Activated CD4-positive, alpha-beta memory T cell treated with anti-CD3 and anti-CD28 coated beads for 36 hours (primary cell): ENCODE measurements at places on chromosomes 16 and 17. TPM values are rescaled to one million over a fixed set of nuclear protein-coding genes. Genes with fewer than 3 reads are reported as not detected.

- H3K4me3 ChIP-seq: no peak overlapping the region
- peaks cover 13% of the 10 kb centered on the region for H3K4me1 ChIP-seq
- H3K27me3 ChIP-seq: no peaks in the 10 kb centered on the region
- DNase-seq: no peak
- H3K27ac ChIP-seq: no peak overlapping the region
These were observed 42.2 kb downstream of the WDR45B start for GRCh38 chr17:82605939-82606600.

DNA sequence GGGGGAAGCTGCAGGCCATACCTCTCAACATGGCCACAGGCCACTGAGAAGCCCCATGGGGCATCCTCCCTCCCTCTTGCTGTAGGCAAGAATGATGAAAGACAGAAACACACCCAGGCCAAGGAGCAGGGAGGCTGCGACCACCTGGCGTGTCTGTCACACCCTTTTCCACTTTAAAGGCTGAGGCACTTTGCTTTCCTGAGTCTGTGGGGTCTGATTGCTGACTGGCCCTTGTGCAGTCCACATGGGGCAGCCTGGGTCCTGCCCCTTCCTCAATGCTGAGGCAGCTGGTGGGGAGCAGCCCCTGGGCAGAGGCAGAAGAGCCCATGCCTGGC is 8.7 kb downstream of the TMEM204 start:
- peaks cover 75% of the 10 kb centered on the region for H3K4me1 ChIP-seq
- peaks cover 18% of the 10 kb centered on the region for H3K36me3 ChIP-seq
- peak overlapping the region; percentile 95 for H3K27ac ChIP-seq

GRCh38 chr17:61217878-61218437 is 181.7 kb upstream of the TBX2 start:
- H3K4me1 ChIP-seq: peaks cover 45% of the 10 kb centered on the region
- no peaks in the 10 kb centered on the region for H3K36me3 ChIP-seq
- no peaks in the 10 kb centered on the region for H3K27me3 ChIP-seq
- DNase-seq: no peak
- H3K4me3 ChIP-seq: no peak overlapping the region
- peak overlapping the region; percentile 31 for H3K27ac ChIP-seq

- H3K36me3 ChIP-seq: no peaks in the 10 kb centered on the region
- no peak overlapping the region for H3K4me3 ChIP-seq
- peaks cover 28% of the 10 kb centered on the region for H3K27me3 ChIP-seq
- H3K27ac ChIP-seq: no peak overlapping the region
- H3K4me1 ChIP-seq: no peaks in the 10 kb centered on the region
These were observed 29.7 kb upstream of the DLX4 start for GRCh38 chr17:49939318-49939717.

- no peak overlapping the region for H3K4me3 ChIP-seq
- H3K4me1 ChIP-seq: no peaks in the 10 kb centered on the region
- no peak for DNase-seq
- H3K27me3 ChIP-seq: no peaks in the 10 kb centered on the region
These were observed 49.5 kb downstream of the FTO start for GRCh38 chr16:53753431-53753830.

DNA sequence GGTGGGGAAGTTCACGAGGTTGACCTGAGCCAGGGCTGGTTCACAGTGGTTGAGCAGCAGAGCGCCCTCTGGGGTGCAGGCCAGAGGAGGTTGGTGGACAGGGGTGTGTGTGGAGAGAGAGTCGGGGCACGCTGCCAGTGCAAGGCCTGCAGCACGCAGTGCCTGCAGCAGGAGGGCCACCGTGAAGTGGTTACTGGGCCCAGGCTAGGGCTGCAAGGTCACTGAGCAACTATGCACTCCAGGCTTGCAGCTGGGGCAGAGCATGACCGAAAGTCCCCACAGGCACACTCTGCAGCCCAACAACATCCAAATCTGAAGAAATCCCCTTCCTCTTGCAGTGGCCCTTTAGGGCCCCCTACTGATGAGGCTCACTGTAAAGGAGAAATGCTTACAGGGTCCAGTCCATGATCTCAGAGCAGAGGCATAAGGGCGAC is 89.1 kb upstream of the NOL11 start:
- peak; percentile 16 for DNase-seq
- H3K36me3 ChIP-seq: peaks cover 2% of the 10 kb centered on the region
- H3K4me3 ChIP-seq: no peak overlapping the region
- no peak overlapping the region for H3K27ac ChIP-seq
- H3K4me1 ChIP-seq: peaks cover 2% of the 10 kb centered on the region

GRCh38 chr17:57785022-57785421 is 39.9 kb upstream of the CCDC182 start:
- H3K27me3 ChIP-seq: peaks cover 29% of the 10 kb centered on the region
- no peak overlapping the region for H3K27ac ChIP-seq
- no peaks in the 10 kb centered on the region for H3K4me1 ChIP-seq
- DNase-seq: no peak

GRCh38 chr17:76535788-76536510 is 1.6 kb downstream of the CYGB start:
- H3K27me3 ChIP-seq: peaks cover 29% of the 10 kb centered on the region
- no peak overlapping the region for H3K27ac ChIP-seq
- DNase-seq: no peak
- no peaks in the 10 kb centered on the region for H3K4me1 ChIP-seq
- H3K4me3 ChIP-seq: no peak overlapping the region

DNA sequence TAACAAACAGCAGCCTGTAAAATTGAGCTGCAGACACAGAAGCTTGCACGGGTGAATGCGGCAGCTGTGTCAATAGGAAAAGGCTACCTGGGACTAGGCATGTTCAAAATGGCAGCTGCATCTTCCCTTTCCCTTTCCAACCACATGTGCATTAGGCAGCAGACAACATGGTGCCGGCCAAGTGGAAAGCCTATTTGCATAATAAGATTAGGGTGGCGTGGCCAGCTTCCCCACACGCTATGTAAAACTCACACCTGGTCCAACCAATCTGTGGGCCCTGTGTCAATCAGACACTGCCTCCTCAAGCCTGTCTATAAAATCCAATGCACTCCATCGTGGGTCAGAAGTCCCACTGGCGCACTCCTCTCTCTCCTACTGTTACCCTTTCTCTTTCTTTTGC is 61.0 kb upstream of the RBBP6 start:
- no peaks in the 10 kb centered on the region for H3K36me3 ChIP-seq
- no peak for DNase-seq
- no peak overlapping the region for H3K27ac ChIP-seq
- no peak overlapping the region for H3K4me3 ChIP-seq
- H3K4me1 ChIP-seq: no peaks in the 10 kb centered on the region

DNA sequence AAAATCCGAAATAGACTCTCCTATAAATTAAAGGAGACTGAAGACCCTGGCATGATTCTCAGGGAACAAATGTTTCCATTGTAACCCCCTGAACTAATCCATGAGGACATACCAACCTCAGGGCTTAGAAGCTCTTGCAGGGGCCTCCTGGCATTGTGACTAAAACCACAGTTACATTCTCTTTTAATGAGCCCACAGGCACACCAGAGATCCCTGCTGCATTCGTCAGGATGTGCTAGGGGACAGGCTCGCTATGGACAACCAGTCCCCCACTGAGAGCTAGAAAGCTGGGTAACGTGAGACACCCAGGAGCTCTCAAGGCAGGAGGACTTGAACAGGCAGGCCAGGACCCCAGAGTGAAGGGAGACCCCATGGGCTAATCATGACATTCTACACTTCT is 140.6 kb upstream of the TNRC6C start:
- no peaks in the 10 kb centered on the region for H3K27me3 ChIP-seq
- no peaks in the 10 kb centered on the region for H3K36me3 ChIP-seq
- no peak for DNase-seq
- no peak overlapping the region for H3K27ac ChIP-seq
- no peaks in the 10 kb centered on the region for H3K4me1 ChIP-seq
- H3K4me3 ChIP-seq: no peak overlapping the region

- peaks cover 16% of the 10 kb centered on the region for H3K36me3 ChIP-seq
- no peak overlapping the region for H3K27ac ChIP-seq
- peaks cover 18% of the 10 kb centered on the region for H3K4me1 ChIP-seq
These were observed 4.4 kb downstream of the DHRS7B start for GRCh38 chr17:21131137-21131536.

DNA sequence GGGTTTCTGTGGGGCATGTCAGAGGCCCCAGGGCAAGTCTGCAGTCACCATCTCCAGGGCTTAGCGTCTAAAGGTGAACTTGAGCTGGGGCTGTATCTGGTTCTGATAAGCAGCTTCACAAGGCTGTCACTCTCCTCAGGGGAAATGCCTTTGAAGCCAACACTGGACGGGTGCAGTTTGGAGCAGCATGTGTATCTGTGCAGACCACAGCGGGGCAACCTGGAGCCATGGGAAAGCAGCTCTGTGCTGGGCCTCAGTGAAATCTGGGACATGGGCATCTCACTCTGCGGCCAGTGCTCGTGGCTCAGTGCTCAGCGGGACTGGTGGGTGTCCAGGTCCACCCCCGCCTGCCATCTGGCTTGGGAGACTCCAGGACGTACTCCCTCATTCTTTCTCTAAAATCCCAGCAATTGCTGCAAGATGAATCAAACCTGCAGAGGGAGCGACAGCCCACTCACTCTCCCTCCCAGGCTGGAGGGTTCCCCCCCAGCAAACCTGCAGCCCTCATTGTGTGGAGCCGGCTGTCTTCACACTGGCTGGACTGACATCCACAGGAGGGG is 63.5 kb downstream of the PRMT7 start:
- peaks cover 2% of the 10 kb centered on the region for H3K27me3 ChIP-seq
- no peak for DNase-seq
- peaks cover 20% of the 10 kb centered on the region for H3K4me1 ChIP-seq
- no peaks in the 10 kb centered on the region for H3K36me3 ChIP-seq
- H3K4me3 ChIP-seq: no peak overlapping the region

DNA sequence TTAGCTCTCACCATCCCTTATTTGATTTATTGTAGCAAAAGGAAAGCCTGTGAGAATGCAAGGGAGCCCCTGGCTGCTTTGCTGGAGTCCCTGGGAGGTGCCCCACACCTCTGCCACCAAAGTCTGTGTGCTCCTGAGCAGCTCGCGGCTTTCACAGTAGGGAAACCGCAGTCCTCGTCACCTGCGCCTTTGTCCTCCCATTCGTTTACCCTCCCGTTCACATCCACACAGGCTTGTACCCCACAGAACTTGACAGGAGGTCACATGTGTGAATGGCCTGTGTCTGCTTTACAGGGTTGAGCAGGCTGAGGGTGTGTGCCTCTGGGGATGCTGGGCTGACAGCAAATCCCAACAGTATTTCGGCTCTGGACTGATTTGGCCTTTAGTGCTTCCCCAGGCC is 152.5 kb downstream of the LGALS9B start:
- no peaks in the 10 kb centered on the region for H3K36me3 ChIP-seq
- no peak overlapping the region for H3K27ac ChIP-seq
- no peaks in the 10 kb centered on the region for H3K27me3 ChIP-seq

DNA sequence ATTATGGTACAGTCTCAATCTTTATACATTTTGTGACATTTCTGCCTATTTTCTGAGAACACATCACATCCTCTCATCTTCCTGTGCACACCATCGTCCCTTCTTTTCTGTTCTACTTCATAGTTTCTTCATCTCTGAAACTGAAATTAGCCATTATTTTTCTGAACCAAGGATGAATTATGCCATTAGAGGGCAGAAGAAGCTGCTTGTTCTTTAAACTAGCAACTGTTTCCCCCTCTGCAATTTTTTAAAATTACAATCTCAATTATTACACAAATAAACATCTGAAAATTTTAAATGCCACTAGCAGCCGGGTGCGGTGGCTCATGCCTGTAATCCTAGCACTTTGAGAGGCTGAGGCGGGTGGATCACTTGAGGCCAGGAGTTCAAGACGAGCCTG is 41.3 kb downstream of the RBBP6 start:
- H3K36me3 ChIP-seq: no peaks in the 10 kb centered on the region
- H3K4me3 ChIP-seq: no peak overlapping the region
- H3K27me3 ChIP-seq: peaks cover 3% of the 10 kb centered on the region
- peaks cover 5% of the 10 kb centered on the region for H3K4me1 ChIP-seq

- H3K27ac ChIP-seq: no peak overlapping the region
- peaks cover 4% of the 10 kb centered on the region for H3K4me1 ChIP-seq
- DNase-seq: no peak
- H3K27me3 ChIP-seq: peaks cover 19% of the 10 kb centered on the region
These were observed 70.0 kb downstream of the CNGB1 start for GRCh38 chr16:57900796-57901479.

GRCh38 chr17:69828087-69828486 is 246.9 kb upstream of the KCNJ16 start:
- no peaks in the 10 kb centered on the region for H3K27me3 ChIP-seq
- H3K36me3 ChIP-seq: no peaks in the 10 kb centered on the region
- no peak for DNase-seq
- H3K4me1 ChIP-seq: no peaks in the 10 kb centered on the region

- no peaks in the 10 kb centered on the region for H3K36me3 ChIP-seq
- no peak overlapping the region for H3K4me3 ChIP-seq
- no peaks in the 10 kb centered on the region for H3K4me1 ChIP-seq
- no peak overlapping the region for H3K27ac ChIP-seq
- DNase-seq: no peak
These were observed 51.5 kb downstream of the GPRC5B start for GRCh38 chr16:19833176-19833575.

DNA sequence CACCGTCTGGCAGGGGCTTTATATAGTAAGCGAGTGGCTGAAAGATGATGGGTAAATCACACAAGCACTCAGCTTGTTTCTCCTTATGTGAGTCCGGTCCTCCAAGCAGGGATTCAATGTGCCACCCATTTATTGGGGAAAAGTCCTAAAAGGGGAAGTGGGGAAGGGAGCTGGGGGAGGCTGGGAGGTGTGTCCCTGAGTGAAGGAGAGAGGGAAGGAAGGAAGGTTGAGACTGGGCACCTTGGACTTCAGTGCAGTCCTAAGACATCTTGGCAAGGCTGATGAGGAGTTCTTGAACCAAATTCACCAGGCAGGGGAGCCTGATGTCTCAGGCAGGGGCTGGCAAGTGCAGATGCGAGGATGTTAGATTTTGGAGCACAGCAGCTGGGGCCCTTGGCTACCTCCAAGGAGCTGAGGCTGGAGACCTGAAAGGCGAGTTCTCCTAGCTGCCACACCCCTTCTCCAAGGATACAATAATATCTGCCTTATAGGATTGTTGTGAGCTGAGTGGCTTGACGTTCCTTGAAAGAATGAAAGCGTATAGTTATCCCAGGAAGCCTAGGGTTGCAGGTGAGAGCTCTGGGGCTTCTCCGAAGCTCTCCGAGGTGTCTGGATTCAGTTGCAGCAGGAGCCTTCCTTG is 23.0 kb upstream of the CYLD start:
- peaks cover 35% of the 10 kb centered on the region for H3K36me3 ChIP-seq
- peaks cover 44% of the 10 kb centered on the region for H3K4me1 ChIP-seq
- H3K4me3 ChIP-seq: no peak overlapping the region
- peak overlapping the region; percentile 12 for H3K27ac ChIP-seq
- no peaks in the 10 kb centered on the region for H3K27me3 ChIP-seq
- DNase-seq: no peak

DNA sequence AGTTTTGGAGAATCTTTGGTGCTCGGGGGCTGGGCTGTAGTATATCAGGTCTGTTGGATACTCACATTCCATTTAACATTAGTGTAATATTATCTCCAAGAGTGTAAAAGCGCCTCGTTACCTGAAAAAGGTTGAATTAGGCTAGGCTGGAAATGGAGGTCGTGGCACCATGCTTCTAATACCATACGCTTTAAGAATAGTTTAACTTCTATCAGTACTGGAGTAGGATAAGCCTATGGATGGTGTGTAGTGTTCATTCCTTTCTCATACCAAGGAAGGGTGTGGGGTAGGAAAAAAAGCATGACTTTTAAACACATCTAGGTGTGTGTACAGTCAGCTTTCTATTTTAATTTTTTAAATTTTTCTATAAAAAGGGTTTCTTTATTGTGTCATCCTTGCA is 2.0 kb downstream of the SRCAP start:
- no peaks in the 10 kb centered on the region for H3K27me3 ChIP-seq
- peaks cover 32% of the 10 kb centered on the region for H3K36me3 ChIP-seq
- peak overlapping the region; percentile 46 for H3K4me3 ChIP-seq
- H3K27ac ChIP-seq: no peak overlapping the region

- H3K4me1 ChIP-seq: peaks cover 35% of the 10 kb centered on the region
- H3K27me3 ChIP-seq: no peaks in the 10 kb centered on the region
- H3K27ac ChIP-seq: peak within 1 kb of the TSS; percentile 92
These were observed at the start of gene EVI2A for GRCh38 chr17:31321481-31321880. Gene EVI2A (minus strand): TSS chr17:31321622. CDS start chr17:31319013, 2,609 bp downstream.

CPHXL2 gene
- total RNA-seq: not detected

C16orf92 gene
- total RNA-seq: not detected

EMC8 gene
- 27.9 TPM for total RNA-seq

MT3 gene
- total RNA-seq: 3.1 TPM
